ENCODE measurements at places on chromosomes 3 and 15.
A peak's percentile ranks its signal among the peaks of the same experiment; 100 is the strongest.

- no peak for DNase-seq
Measured at GRCh38 chr15:32033186-32033890, 3.0 kb downstream of the CHRNA7 start.

- no peak for DNase-seq
Measured at GRCh38 chr3:139675327-139675726, 2.4 kb downstream of the NMNAT3 start.

- DNase-seq, result no peak
Measured at GRCh38 chr3:53239800-53240199, 16.0 kb downstream of the TKT start.

GRCh38 chr15:56320316-56320715, 44.9 kb upstream of the TEX9 start:
- no peak for DNase-seq

GRCh38 chr3:39254806-39255449, 24.9 kb downstream of the CX3CR1 start:
- DNase-seq, result no peak

GRCh38 chr15:22978691-22979237, 1.4 kb downstream of the CYFIP1 start:
- peak; percentile 55 for DNase-seq

GRCh38 chr15:81295486-81296121, 28.3 kb downstream of the STARD5 start:
- no peak for DNase-seq

DNA sequence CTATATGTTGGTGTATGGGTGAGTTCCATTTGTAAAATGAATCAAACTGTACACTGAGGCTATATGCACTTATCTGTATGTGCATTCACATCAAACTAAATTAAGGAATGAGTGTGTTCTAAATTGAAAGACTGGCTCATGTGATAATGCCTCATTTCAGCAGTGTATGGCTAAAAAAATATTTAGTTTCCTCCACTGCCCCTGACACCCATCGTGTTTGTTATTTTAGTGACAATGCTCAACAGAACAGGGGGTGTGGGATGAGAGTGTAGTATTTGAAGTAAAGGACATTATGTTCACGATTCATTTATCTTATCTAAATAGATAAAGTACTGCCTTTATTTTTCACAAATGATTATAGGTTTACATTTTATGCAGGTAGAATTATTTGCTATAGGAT, 301.1 kb upstream of the ARPP21 start:
- DNase-seq, result no peak

GRCh38 chr3:141108039-141108438, 56.9 kb downstream of the SPSB4 start:
- DNase-seq, result no peak

GRCh38 chr3:159872374-159873109, 116.1 kb upstream of the IL12A start:
- no peak for DNase-seq

GRCh38 chr3:62421207-62421606, 47.9 kb upstream of the FEZF2 start:
- no peak for DNase-seq

DNA sequence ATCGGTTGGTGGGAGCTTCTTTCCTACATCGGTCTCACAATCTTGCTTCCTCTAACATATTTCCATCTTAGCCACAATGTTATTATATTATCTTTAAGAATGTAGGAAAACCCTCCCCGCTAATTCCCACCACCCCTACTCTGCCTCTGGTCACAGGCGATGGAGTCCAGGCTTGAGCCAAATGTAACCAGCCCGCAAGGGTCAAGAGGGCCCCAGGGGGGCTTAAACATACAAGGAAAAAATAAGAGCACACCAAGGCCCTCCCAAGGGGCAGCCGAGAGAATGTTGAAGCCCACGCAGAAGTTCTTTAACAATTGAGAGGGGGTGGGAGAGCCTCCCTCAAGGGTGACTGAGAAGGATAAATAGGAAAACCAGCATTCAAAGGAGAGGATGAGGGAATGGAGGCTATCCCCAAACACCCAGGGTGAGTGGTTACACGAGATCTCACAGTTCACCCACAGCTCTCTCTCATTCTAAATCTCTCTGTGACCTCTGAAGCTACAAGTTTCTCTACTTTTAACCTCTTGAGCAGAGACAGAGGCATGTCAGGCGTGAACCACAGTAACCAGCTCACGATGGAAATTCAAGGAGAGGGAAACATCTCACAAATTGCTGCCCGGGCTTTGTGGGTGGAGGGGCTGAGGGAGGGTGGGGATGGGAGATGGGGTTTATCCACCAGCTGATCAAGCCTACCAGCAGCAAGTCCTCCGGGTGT, 31.4 kb upstream of the UACA start:
- DNase-seq, result no peak

DNA sequence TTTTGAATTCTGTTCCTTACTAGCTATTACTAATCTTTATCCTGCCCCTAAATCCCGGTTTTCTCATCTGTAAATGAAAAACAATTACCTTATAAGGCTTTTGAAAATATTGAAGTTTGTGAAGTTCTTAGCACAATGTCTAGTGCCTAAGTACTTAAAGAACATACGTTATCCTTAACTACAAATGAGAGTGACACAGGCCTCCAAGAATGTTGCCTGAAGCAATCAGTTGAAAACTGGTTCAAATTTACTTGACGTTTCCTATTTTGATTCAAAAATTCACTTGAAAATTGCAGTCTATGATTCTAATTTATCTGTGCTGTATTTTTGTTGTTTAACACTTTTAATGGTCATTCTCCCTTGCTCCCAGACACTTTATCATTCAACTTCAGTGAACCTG, 3.2 kb downstream of the SENP7 start:
- no peak for DNase-seq

DNA sequence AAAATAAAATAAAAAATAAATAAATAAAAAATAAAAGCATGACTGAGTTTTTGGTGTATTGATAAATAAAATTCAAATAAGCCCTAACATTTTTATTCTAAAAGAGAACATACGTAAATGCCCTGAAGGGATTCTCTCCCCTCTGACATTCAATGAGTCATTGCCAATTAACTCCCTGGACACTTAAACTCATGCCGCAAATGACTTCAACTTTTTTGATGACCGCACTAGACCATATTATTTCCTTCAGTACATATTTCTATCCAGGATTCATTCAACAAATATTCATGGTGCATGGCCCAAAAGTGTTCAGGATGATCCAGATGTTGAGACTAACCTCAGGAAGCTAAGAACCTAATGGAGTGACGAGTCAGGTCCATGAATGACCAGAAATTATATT, 195.9 kb upstream of the LRRN1 start:
- DNase-seq, result no peak

DNA sequence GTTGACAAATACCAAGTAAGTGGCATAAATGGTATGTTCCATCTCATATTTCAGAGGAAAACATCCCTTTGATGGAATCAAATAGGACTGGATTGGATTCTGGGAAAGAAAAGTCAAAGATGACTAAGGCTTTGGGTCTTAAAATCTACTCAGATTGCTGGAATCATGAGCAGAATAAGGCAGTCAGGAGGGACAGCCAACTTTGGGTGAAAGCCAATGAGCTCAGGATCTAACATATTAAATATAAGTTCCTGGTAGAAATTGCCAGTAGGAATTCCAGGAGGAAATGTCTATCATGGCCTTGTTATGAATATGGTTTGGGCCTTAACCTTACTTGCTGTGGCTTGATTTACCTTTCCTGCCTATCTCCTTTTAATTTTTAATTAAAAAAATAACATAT, 55.3 kb downstream of the ISL2 start:
- no peak for DNase-seq

GRCh38 chr3:168888781-168889180, 774.7 kb downstream of the MECOM start:
- DNase-seq, result no peak

Data from sigmoid colon (tissue), 7 donors.